Stimulated activated CD8-positive, alpha-beta memory T cell treated with anti-CD3 and anti-CD28 coated beads, Interleukin-4, amount 100 ng/mL, for 1 hour (primary cell): ENCODE measurements at places on chromosomes 5 and 9.

DNA sequence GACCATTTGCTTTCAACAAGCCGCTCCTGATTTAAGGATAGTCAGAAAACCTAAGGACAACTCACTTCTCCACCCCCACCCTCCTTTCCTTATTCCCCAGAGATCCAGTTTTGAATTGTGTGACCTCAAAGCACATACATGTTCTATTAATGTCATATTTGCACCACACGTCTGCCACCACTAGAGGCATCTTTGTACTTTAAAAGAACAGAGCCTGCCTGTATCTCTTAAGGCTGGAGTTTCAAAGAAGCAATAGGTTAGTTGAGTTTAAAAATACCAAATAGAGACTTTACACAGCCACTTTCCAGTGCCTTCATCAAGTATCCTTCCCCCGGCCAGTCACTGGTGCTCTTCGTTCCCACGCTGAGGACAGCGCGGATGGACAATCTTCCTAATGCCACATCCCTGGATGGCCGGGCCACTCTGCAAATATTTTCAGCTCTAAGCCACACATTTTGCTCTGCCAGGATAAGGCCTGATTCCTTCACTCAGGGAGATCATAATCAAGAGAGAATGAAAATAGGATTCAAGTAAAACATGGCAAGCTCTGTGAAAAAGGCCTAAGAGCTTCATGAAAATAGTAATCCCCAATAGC is 146.3 kb downstream of the SNCAIP start:
- no peak for DNase-seq

GRCh38 chr5:102554082-102554481 is 55.3 kb upstream of the SLCO6A1 start:
- no peak for DNase-seq

DNA sequence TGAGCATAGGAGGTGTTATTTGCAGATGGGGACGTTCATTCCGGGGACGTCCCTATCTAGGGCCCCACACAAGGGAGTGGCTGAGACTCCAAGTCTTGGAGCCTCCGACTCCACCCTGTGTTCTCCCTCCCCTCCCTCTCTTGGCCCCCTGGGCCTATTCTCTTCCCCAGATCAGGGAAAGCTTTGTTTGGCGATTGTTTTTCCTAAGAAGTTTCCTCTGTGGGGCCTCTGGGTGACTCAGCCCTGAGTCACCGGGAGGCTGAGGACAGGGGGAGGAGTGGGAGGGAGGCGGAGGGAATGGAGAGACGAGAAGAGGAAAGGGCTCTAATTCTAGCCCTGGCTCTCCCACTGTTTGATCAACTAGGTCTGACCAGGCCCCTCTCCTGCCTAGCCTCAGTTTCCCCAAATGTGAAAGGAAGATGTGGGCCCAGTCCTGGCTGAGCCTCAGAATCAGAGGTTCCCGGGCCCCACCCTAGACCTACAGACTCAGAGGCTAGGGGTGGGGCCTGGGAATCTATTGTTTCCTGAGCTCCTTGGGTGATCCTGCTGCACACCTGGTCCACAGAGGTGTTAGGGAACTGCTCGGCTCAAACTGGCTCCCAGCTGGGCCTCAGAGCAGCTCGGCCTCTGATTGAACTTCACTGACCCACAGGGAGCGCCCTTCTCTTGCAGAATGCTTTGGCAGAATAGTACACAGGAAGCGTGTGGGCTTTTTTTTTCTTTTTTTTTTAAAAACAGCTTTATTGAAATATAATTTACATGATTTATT is 19.2 kb downstream of the GSN start:
- no peak for DNase-seq

GRCh38 chr9:18040327-18040726 is 433.6 kb upstream of the ADAMTSL1 start:
- no peak for DNase-seq

GRCh38 chr5:132746954-132747615 is at the start of gene CCNI2:
Gene CCNI2, plus strand, starts transcription at chr5:132747426. Its CDS starts 70 bp downstream, at chr5:132747496.
- DNase-seq: peak; percentile 47

DNA sequence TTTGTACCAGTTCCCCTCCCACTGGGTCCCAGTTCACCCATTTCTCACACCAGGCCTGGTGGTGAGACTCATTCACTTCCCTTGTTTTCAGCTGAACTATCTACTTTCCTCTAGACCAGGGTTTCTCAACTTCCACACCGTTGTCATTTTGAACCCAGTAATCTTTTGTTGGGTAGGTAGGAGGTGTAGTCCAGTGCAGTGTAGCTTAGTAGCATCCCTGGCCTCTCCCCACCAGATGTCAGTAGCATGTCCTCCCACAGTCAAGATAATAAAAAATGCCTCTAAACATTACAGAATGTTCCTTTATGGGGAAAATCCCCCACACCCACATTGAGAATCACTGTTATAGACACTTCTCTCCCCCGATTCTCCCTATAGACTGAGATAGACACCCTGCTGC is 299.1 kb downstream of the EPB41L4A start:
- no peak for DNase-seq

DNA sequence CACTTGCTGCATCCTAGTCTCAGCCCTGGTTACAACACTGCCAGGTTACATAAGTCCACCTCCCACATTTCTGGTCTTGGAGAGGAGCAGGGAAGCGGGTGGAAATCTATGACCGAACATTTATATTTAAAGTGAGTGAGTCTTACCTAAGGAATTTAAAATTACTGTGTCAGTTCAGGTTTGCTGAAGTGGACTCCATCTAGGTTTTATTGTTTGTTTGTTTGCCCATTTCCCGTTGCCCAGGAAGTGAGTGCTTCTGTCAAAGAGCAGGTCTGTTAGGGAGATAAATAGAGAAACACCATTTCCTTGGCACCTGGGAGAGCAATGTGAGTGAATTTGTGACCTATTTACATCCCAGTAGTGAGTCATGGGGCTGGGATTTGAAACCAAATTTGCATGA is 179.5 kb downstream of the KIF4B start:
- no peak for DNase-seq

DNA sequence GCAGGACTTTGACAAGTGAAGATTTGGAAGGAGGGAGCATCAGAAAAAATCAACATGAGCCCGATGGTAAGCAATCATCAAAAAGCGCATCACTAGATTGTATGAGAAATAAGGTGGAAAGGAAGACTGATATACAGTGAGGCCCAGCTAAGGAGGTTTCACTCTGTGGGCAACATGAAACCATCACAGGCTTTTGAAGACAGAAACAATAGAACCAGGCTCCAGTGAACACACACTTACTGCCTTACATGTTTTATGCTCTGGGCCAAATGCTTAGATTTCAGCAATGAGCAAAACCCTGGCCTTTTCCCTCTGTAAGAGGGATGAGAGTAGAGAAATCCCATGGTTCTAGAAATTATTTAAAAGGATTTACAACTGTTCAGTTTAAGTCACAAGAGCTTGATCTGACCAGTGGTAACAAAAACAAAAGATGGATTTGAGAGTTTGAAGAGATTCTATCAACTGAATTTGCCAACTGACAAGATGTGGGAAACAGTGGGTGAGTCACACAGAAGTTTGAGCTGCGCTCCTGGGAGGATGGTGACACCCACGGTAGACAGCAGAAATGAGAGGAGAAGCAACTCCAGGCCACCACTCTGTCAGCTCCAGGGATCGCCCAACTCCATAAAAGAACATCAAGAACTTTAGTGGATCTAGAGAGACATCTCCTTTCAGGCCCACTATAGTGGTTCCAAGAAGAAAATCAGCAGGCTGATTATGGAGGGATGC is 261.8 kb downstream of the MCTP1 start:
- no peak for DNase-seq

DNA sequence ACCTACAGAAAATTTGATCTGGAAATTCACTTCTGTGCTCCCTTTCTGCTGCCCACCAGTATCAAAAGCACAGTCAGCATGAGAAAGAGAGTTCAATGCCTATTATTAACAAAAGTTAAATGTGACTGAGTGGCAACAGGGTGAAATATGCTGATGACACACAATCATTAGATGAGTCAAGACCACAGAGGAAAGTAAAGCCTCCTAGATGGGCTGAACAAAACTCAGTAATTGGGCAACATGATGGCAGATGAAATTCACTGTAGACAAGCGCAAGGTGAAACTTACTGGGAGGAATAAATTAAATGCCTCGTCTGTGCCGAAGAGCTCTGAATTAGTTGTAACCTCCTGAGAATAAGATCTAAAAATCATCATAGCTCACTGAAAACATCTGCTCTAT is 752.8 kb downstream of the IRX1 start:
- no peak for DNase-seq

DNA sequence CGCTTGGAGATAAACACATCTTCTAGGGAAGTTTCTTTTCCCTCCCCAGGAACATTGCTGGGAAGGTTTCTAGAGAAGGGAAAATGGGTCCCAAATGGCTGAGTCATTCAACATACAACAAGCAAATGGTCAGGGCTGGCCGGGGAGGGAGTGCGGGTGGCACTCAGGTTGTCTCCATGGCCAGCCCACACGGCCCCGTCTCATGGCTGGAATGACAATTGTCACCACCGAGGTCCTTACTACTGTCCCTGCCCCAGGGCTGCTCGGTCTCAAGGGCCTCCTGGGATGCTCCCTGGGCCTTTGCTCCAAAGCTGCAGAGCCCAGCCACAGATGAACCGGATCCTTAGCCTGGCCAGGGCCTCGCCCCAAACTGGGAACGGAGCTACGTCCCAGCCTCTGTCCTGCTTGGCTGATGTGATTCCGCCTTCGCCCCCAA is 121.9 kb downstream of the FGF18 start:
- DNase-seq: no peak

DNA sequence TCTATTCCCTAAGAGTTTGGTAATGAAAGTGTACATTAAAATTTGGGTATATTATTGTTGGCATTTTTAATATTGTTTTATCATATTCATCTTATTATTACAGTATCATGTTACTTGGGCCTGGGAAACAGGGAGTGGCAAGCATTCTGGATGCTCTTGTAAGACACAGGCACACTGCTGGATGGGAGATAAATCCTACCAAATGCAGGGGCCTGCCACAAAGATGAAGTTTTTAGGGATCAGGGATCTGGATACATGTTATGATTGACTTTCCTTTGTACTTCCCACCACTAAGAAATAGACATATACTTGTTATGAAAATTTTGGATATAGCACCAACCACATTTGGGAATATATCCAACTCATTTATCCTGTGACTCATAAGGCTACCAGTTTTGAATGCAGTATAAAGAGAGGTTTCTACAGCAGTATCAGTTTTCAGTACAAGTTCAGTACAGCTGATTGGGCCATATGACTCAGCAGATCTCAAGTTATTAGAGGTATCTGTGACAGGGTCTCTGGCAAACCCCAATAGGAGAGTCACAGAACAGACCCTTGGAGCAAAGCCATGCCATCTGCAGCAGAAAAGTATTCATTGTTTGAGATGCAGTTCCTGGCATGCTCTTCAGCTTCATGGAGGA is 360.1 kb downstream of the DMAC1 start:
- DNase-seq: no peak

DNA sequence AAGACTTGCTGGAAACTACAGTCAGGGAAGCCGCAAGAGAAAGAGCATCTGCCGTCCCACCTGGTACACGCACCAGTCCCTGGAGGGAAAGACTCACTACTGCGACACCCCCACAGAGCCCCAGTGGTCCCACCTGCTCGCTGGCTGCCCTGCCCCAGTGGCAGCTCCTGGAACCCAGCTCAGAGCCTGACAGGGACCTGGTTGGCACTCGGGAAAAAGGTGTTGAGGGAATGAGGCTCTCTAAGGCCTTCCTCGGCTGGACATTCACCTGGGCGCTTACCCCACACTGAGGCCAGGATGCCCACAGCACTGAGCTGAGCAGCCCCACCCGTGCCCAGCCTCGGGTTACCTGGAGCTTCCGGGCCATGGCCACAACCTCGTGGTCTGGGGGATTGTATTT is 19.7 kb downstream of the BRD3OS start:
- no peak for DNase-seq

- no peak for DNase-seq
Measured at GRCh38 chr5:120550358-120550757, 86.3 kb downstream of the PRR16 start.

GRCh38 chr9:122339579-122339978 is 31.2 kb upstream of the PTGS1 start:
- no peak for DNase-seq

- DNase-seq: no peak
Measured at GRCh38 chr5:66597183-66597757, 1.1 kb downstream of the MAST4 start.

GRCh38 chr5:21142791-21143190 is 1154.8 kb upstream of the CDH18 start:
- DNase-seq: no peak

DNA sequence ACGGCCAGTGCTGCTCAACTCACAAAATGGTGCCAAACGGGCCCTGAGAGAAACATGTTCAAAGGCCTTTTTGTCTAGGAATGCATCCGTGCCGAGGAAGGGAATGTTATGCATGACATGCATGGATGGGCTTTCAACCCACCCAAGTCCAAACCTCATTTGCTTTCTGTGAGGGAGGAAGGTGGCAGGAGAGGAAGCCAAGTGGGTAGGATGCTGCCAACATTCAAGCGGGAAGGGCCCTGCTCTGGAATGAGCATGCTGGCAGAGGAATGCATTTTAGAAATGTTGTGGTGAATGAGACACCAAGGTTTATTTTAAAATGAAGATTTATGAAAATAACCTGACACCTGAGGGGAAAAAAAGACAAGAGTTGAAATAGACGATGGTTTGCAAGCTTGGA is 479.1 kb downstream of the CCDC171 start:
- DNase-seq: no peak

- no peak for DNase-seq
Measured at GRCh38 chr5:123950701-123951581, 439.0 kb downstream of the CSNK1G3 start.

DNA sequence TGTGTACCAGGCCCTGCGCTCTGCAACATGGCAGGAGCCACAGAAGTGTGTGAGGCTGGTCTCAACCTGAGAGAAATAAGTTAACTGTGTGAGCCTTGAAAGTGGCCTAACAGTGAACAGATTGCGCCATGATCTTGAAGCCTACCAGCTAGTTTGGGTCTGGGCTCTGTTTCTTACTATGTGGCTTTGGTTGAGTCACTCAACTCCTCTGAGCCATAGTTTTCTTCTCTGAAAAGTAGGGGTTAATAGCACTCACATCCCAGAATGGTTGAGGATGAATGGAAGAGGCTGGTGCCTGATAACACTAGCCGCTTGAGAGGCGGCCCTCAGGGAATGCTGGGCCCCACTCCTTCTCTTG is 121.5 kb downstream of the RGS3 start:
- DNase-seq: no peak

GRCh38 chr9:3585606-3586005 is 59.8 kb upstream of the RFX3 start:
- no peak for DNase-seq

DNA sequence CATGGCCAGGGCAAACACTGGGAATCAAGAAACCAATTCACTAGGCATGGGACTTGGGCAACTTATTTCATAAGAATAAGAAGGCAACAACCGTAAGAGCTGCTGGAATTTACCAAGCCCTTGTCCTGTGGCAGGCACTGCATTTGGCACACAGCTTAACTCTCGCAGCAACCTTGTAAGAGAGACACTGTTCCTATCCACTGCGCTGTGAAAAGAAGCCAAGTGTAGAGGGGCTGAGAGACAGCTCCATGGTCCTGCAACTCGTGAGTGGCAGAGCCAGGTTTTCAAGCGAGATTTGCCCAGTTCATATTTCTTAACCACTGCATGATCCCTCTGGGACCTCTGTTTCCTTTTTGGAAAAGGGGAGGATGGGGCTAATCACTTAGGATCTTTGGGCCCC is 129.3 kb upstream of the STC2 start:
- no peak for DNase-seq
